ENCODE measurements at places on chromosomes 7 and 10.

DNA sequence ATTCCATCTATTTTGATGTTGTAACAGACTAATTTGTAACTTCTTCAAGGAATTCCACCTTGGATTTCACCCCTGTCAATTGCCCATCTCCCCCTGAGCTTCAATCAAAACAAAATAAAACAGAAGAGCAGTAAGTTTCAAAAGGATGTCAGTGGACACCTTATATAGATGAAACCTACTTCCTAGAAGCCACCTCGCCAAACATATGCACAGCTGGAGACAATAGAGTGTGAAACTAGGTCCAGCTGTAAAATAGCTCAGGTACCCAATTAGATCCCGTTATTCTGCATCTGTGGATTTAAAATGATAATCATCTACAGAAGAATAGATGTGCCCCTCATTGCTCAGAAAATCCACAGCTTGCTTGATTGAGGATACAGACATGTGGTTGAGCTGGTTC is 598.6 kb downstream of the SH2D4B start:
- no peak for DNase-seq

DNA sequence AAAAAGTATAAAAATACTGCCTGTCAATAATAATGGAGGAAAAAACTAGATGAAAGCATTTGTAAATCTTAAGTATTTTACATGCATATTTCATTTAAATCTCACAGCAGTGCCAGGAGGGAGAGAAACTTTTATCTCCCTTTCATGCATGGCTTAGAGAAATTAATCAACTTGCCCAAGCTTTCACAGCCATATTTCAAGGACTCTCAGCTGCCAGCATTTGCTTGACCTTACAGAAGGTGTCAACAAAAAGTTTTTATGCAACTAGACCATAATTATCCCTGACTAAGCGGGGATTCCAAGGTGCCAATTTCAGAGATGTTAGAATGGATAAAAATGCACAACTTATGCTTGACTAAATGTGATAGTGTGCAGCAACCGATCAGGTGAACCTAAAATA is 125.4 kb downstream of the ZFAND4 start:
- no peak for DNase-seq

GRCh38 chr7:32206987-32207386 is 136.8 kb upstream of the PDE1C start:
- no peak for DNase-seq

DNA sequence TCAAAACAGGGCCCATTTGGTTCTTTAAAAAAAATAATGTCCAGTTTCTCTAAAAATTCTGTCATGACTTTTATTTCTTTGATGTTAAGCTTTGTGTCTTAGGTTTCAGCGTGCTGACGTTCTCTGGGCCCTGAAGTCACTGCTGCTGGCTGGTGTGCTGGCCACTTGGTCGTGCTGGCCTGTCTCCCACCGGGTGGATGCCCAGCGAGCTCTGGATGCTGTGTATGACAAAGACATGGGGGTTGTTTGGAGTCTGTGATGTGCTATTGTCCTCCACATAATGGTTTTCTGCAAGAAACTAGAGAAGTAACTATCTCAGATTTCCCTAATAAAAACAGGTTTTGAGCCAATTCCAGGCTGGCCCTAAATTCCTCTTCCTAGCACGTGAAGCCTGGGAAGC is 9.5 kb upstream of the IDI2 start:
- DNase-seq, result no peak

- DNase-seq, result no peak
Measured at GRCh38 chr10:60009276-60009675, 102.9 kb upstream of the CCDC6 start.

DNA sequence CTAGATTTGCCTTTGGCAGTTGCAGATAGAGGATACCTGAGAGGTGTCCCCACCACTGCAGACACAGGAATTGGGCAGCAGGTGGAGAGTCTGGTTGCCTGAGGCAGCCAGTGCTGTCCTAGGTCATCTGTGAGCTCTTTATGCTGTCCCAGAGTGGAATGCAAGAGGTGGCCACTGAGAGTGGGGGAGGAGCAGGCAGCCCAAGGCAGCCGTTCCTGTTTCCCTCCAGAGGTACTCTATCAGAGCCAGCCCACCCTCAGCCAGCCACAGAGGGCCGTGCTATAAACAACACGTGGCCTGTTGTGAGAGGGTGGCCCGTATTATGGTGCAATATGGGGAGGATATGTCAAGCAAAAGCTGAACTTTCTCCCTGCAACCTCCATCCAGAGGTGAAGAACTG is 8.5 kb downstream of the LRRC18 start:
- DNase-seq, result no peak

Measured in GDM1 (cell line).